ENCODE measurements at places on chromosomes 6 and 20. TPM values are rescaled to one million over a fixed set of nuclear protein-coding genes. Genes with fewer than 3 reads are reported as not detected.

The PTCRA gene
- total RNA-seq = not detected

The MLIP gene
- 300 TPM for total RNA-seq

The RGS17 gene
- 3.3 TPM for total RNA-seq

The DPPA5 gene
- not detected for total RNA-seq

The POM121L2 gene
- not detected for total RNA-seq

The SPDEF gene
- not detected for total RNA-seq

The PRPF6 gene
- 74.5 TPM for total RNA-seq

GRCh38 chr20:59013959-59014608, 5.1 kb upstream of the TUBB1 start:
- no peak overlapping the region for H3K27ac ChIP-seq
- no peak for DNase-seq
- H3K4me1 ChIP-seq = peaks cover 8% of the 10 kb centered on the region
- no peak overlapping the region for H3K4me3 ChIP-seq
- H3K27me3 ChIP-seq = no peaks in the 10 kb centered on the region

DNA sequence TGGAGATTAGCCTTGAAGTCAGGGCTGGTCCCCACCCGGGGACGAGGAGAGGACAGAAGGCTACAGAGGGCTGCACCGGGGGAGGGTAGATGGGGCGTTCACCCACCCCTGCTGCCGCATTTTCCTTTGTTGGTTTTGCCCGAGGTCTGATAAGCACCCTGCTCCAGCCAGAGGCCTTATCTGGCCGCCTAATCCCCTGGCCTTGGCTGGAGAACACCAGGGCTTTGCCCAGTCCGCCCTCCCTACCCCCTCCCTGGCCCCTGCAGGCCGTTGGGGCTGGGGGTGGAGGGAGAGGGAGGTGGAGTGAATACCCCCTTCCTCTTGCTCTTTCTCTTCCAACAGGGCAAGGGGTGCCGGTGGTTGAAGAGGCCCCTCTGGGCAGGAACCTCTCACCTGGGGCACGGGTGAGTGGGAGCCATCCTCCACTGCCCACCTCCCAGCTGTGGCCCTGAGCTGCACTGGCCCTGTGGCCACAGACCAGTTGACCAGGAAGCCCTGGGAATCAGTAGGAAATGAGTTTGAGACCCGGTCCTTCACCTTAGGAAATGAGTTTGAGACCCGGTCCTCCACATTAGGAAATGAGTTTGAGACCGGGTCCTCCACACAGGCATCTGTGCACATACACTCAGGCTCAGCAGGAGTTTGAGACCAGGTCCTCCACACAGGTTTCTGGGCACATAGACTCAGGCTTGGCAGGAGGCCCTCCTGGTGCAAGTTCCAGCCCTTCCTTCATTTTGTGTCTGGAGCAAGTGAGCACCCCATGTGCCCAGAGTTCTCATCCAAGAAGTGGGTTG, 12.0 kb upstream of the GATA5 start:
- H3K4me3 ChIP-seq = no peak overlapping the region
- no peak for DNase-seq
- H3K4me1 ChIP-seq = peaks cover 3% of the 10 kb centered on the region
- H3K27me3 ChIP-seq = no peaks in the 10 kb centered on the region
- no peaks in the 10 kb centered on the region for H3K36me3 ChIP-seq

DNA sequence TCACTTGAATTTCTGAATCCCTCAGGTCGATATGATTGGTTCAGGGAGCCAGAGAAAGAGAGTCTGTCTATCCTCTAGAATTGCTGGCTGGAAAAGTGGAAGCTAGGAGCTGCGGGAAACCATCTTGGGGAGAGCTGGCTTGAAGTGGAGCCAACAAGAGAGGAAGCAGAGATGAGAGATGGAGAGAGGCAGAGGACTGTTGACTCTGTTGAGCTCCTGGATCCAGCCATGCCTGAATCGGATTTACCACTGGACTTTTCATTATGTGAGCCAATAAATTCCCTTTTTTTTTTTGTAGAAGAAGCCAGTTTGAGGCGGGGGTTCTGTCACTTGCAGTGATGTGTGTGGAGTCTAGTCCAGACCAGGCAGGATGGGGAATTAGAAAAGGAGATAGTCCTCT, 13.9 kb upstream of the SLC9A8 start:
- H3K27ac ChIP-seq = no peak overlapping the region
- H3K4me1 ChIP-seq = no peaks in the 10 kb centered on the region
- no peaks in the 10 kb centered on the region for H3K36me3 ChIP-seq
- no peak for DNase-seq
- no peaks in the 10 kb centered on the region for H3K27me3 ChIP-seq
- no peak overlapping the region for H3K4me3 ChIP-seq

GRCh38 chr6:132592855-132593254, 3.3 kb upstream of the TAAR5 start:
- DNase-seq = no peak
- no peaks in the 10 kb centered on the region for H3K27me3 ChIP-seq
- H3K4me3 ChIP-seq = no peak overlapping the region
- H3K27ac ChIP-seq = no peak overlapping the region
- no peaks in the 10 kb centered on the region for H3K4me1 ChIP-seq

GRCh38 chr20:8663424-8663823, 405.5 kb upstream of the PLCB4 start:
- no peak overlapping the region for H3K4me3 ChIP-seq
- H3K4me1 ChIP-seq = no peaks in the 10 kb centered on the region
- H3K27ac ChIP-seq = no peak overlapping the region
- H3K36me3 ChIP-seq = no peaks in the 10 kb centered on the region
- DNase-seq = no peak

DNA sequence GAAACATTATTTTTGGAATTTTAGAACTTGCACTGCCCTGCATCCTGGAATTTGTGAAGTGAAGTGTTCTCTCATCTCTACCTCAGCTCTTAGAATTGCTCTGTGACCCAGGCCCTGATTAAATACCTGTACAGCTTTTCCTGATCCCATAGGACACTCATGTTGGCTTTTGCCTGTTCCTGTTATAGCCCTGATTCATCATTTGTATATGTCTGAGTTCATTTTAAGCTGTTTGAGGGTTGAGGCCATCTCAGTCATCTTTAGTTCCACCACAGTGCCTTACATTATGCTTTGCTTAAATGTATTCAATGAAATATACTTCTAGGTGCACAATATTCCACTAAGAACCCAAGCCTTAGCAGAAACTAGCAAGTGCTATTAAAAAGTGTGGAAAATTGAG, 26.4 kb downstream of the ZFAND3 start:
- no peak overlapping the region for H3K4me3 ChIP-seq
- H3K36me3 ChIP-seq = no peaks in the 10 kb centered on the region
- no peaks in the 10 kb centered on the region for H3K27me3 ChIP-seq
- H3K4me1 ChIP-seq = no peaks in the 10 kb centered on the region
- H3K27ac ChIP-seq = no peak overlapping the region
- no peak for DNase-seq

DNA sequence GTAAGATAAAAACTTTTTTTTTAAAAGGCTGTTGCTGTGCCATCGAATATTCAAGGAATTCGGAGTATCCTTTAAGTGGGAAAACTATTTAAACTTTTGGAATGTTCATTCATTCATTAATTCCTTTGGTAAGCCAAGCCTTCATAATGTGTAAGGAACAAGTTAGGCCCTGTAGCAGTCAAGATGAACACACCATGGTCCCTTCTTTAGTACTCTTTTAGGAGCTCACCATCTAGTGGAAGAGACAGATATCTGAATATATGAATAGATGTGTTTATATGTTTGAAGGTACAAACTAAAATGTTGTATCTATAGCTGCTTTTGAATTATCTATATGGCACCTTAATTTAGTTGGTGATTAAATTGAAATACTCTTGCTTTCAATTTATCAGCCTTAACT, 5.8 kb downstream of the SPO11 start:
- DNase-seq = no peak
- H3K4me3 ChIP-seq = no peak overlapping the region
- no peaks in the 10 kb centered on the region for H3K36me3 ChIP-seq
- no peaks in the 10 kb centered on the region for H3K4me1 ChIP-seq

GRCh38 chr6:138609801-138610430, 110.6 kb upstream of the NHSL1 start:
- DNase-seq = no peak
- no peaks in the 10 kb centered on the region for H3K27me3 ChIP-seq
- no peak overlapping the region for H3K4me3 ChIP-seq
- H3K4me1 ChIP-seq = no peaks in the 10 kb centered on the region
- no peak overlapping the region for H3K27ac ChIP-seq
- no peaks in the 10 kb centered on the region for H3K36me3 ChIP-seq

DNA sequence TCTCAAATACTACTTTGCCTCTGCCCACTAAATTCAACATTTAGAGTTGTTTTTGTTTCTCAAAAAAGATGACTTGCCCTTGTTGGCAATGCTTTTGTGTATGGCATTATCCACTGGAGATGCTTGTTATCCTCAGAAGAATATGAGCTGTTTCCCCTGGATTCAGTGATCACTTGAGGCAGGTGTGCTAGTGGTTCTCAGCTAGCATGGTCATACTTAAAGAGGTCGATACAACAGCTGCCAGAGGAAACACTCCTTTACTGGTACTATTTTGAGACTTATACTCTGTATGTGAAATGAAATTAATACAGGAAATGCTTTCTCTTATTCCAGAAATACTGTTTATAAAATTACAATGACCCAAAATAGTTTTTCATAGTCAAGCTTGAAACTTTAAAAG, 122.5 kb downstream of the HIVEP1 start:
- no peaks in the 10 kb centered on the region for H3K27me3 ChIP-seq
- H3K4me3 ChIP-seq = no peak overlapping the region
- DNase-seq = no peak
- no peak overlapping the region for H3K27ac ChIP-seq
- H3K4me1 ChIP-seq = peaks cover 15% of the 10 kb centered on the region

DNA sequence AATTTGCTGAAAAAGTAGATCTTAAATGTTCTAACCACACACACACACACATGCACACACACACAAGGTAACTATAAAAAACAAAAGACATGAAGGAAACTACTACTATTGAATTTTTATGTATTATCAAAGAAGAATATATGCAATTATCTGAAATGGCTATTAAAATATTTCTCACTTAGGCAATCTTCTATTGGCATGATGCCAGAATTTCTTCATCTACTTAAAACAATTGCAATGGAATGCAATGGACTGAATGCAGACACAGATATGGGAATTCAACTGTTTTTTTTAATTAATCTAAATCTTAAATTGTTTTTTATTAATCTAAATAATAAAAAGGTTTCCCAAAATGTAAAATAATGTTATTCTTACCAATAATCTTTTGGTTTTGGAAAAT, 152.6 kb upstream of the SMLR1 start:
- no peaks in the 10 kb centered on the region for H3K4me1 ChIP-seq
- H3K27me3 ChIP-seq = no peaks in the 10 kb centered on the region
- no peak overlapping the region for H3K4me3 ChIP-seq
- no peak for DNase-seq
- no peak overlapping the region for H3K27ac ChIP-seq

DNA sequence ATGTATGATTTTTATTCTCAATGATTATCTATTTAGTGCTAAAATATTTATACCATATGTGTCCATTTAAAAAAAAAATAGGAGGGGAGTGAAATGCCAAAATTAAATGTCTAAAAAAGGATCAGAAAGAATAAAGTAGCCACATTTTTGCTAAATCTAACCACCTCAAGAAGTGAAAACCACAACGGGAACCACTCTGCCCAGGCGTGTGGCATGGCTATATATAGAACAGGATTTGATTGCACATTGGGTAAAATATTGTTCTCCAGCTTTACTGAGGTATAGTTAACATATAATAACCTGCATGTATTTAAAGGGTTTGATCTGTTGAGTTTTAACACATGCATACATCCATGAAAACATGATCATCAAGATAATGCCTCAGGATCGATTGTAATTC, 19.0 kb upstream of the AFDN start:
- H3K4me1 ChIP-seq = no peaks in the 10 kb centered on the region
- no peak for DNase-seq
- H3K27me3 ChIP-seq = no peaks in the 10 kb centered on the region
- no peak overlapping the region for H3K4me3 ChIP-seq
- no peaks in the 10 kb centered on the region for H3K36me3 ChIP-seq

DNA sequence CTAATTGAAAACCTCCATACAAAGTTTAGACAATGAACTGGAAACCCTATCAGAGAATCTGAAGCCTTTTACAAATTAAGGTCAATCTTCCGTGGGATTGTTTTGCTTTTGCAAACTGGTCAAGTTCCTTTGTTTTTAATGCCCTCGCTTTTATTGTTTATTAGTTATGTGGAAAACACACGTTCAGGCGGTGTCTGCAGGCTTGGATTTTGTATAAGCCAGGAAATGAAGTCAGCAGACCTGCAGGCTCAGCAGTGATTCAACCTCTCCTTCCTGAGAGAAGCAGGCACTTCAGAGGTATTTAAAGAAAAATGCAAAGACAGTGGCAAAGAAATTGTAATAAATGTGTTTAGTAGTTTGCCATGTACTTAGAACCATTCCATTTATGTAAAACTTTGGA, 103.4 kb upstream of the PDE10A start:
- no peak for DNase-seq
- no peak overlapping the region for H3K27ac ChIP-seq
- no peaks in the 10 kb centered on the region for H3K36me3 ChIP-seq
- H3K27me3 ChIP-seq = no peaks in the 10 kb centered on the region
- H3K4me1 ChIP-seq = no peaks in the 10 kb centered on the region
- H3K4me3 ChIP-seq = no peak overlapping the region
